Stimulated activated CD4-positive, alpha-beta T cell treated with anti-CD3 and anti-CD28 coated beads, TNF-alpha, amount 100 ng/mL, for 4 hours (primary cell): ENCODE measurements at places on chromosomes 16 and 17.

- DNase-seq = no peak
Measured at GRCh38 chr16:79808731-79809130, 208.2 kb upstream of the MAF start.

DNA sequence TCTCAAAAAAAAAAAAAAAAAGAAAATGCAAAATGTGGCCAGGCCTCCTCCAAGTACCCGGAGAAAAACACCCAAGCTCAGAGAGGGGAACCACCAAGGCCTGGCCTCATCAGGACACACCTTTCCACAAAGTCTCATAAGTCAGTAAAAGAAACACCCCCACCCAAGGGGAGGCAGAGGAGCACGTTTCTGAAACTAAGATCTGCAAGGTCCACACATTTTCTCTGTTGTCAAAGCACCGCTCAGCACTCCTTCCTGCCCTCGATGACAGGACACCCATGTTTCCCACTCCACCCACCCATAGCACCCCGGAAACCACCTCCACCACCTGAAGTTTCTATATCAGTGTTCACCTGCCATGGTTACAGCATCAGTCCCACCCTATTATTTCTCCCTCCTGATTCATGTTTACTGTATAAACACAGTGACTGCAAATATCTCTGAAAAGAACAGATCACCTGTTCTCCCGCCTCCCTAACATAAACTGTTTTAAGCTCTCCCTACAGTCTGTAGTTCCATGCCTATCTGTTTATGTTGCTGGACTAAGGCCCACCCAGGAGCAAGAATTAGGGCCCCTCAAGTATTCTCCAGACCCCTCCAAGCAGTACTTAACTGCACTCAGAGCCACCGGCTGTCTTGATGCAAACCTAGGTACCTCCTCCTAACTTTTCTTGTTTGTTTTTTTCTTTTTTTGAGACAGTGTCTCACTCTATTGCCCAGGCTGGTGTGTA, 2.0 kb downstream of the CORO7 start:
- DNase-seq = peak; percentile 40

DNA sequence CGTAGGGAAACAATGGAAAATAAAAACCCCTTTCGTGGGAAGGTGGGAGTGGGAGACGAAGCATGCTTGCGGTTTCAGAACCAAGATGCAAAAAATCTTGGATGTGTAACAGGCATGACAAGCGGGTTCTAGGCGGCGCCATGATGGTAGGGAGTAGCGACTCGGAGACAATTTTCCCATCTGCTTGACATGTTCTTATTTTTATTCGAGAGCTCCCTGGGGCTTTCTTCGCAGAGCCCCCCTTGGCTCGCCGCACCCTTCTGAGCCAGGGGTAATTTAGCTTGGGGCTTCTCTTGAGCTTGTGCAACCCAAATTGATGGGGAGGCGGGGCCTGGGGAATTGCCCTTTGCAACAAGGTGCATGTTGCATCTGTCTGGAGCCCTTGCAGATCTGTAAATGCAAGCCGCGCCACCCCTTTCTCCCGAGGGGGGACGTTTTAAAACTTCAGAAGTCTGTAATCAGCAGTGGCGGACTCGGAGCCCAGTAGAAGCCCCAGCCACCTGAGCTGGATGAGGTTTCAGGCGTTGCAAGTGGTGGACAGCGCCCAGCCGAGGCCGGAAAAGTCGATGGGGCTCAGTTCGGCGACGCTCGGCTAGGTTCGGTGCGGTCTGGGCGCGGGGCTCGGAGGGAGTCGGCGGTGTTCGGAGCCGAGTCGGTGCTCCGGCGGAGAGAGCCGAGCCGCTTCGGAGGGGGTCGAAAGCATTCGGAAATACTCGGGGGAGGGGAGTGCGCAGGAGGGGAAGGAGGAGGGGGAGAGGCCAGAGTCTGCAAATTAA, 2.9 kb downstream of the GNAO1 start:
- DNase-seq = peak; percentile 35

- DNase-seq = no peak
Measured at GRCh38 chr16:51812945-51813344, 661.9 kb upstream of the SALL1 start.
